ENCODE measurements at places on chromosomes 3 and 15. TPM values are rescaled to one million over a fixed set of nuclear protein-coding genes. Genes with fewer than 3 reads are reported as not detected.

Gene KY
- not detected for total RNA-seq

Gene PROK2
- total RNA-seq = not detected

Gene LMAN1L
- total RNA-seq = not detected

Gene ATP10A
- total RNA-seq = 0.44 TPM

Gene DLL4
- 1.1 TPM for total RNA-seq

Gene MYL3
- 0.36 TPM for total RNA-seq

Gene FAM43A
- total RNA-seq = 23.4 TPM

Gene GNB5
- 11.8 TPM for total RNA-seq

Gene ACTC1
- total RNA-seq = 0.92 TPM

Gene GASK1A
- total RNA-seq = 2.9 TPM

Gene APH1B
- 3.5 TPM for total RNA-seq

Gene SCN11A
- total RNA-seq = 0.04 TPM

Gene CMTM7
- 1.2 TPM for total RNA-seq

Gene CTXN2
- total RNA-seq = not detected

Gene GRK7
- not detected for total RNA-seq

Gene EPB42
- total RNA-seq = not detected

Gene HEG1
- 13.0 TPM for total RNA-seq

Gene RPS17
- total RNA-seq = 2,071 TPM

Gene SOX14
- total RNA-seq = not detected

Gene CSPG5
- 0.48 TPM for total RNA-seq

Gene FETUB
- total RNA-seq = not detected

Gene C2CD4A
- 0.44 TPM for total RNA-seq

Gene FGD5
- total RNA-seq = 2.5 TPM

Gene VGLL3
- 1.6 TPM for total RNA-seq

Gene CHRNB4
- total RNA-seq = 0.72 TPM

Gene P2RY1
- 20.5 TPM for total RNA-seq

Gene SLC9A9
- 14.6 TPM for total RNA-seq

Gene GP5
- total RNA-seq = 0.08 TPM

Gene NFKBIZ
- 56.3 TPM for total RNA-seq
